Kidney (tissue), 22 donors: ENCODE measurements at places on chromosomes 1 and 21. TPM values are rescaled to one million over a fixed set of nuclear protein-coding genes. Genes with fewer than 3 reads are reported as not detected.

The SMIM34 gene
- 0.41 TPM for total RNA-seq

The GADD45A gene
- 85.6 TPM for total RNA-seq

The TRIM46 gene
- 2.1 TPM for total RNA-seq

The CFAP141 gene
- total RNA-seq: not detected

The ZNF697 gene
- total RNA-seq: 8.3 TPM

The NBPF20 gene
- total RNA-seq: 3.8 TPM

The SPOCD1 gene
- 0.98 TPM for total RNA-seq

The KLHDC9 gene
- total RNA-seq: 21.9 TPM

The SNX7 gene
- 34.6 TPM for total RNA-seq

The ERVH48-1 gene
- not detected for total RNA-seq
